ENCODE measurements at places on chromosomes 11 and 22.

DNA sequence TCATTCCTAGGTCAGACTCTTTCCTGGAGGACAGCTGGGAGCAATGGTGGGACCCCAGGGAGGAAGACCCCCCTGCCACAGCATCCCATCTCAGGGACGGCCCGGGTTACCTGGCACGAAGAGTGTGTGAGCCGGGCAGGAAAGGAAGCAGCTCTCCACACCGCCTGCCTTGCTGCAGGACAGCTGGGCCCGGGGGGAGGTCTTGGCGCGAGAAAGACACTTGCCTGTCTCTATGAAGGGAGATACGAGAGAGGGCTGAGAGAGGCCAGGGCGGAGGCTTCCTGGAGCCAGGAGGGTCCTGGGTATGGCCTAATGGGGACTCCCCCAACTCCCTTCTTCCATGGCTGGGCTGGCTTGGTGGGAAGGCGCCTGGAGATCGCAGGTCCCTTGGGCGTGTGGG is 36.1 kb upstream of the TTLL12 start:
- no peak for DNase-seq

GRCh38 chr11:62547691-62548281 is 1.2 kb upstream of the AHNAK start:
- DNase-seq = no peak

GRCh38 chr11:69352166-69352565 is 58.2 kb downstream of the MYEOV start:
- no peak for DNase-seq

GRCh38 chr11:1773994-1774550 is 10.3 kb upstream of the CTSD start:
- DNase-seq = no peak

DNA sequence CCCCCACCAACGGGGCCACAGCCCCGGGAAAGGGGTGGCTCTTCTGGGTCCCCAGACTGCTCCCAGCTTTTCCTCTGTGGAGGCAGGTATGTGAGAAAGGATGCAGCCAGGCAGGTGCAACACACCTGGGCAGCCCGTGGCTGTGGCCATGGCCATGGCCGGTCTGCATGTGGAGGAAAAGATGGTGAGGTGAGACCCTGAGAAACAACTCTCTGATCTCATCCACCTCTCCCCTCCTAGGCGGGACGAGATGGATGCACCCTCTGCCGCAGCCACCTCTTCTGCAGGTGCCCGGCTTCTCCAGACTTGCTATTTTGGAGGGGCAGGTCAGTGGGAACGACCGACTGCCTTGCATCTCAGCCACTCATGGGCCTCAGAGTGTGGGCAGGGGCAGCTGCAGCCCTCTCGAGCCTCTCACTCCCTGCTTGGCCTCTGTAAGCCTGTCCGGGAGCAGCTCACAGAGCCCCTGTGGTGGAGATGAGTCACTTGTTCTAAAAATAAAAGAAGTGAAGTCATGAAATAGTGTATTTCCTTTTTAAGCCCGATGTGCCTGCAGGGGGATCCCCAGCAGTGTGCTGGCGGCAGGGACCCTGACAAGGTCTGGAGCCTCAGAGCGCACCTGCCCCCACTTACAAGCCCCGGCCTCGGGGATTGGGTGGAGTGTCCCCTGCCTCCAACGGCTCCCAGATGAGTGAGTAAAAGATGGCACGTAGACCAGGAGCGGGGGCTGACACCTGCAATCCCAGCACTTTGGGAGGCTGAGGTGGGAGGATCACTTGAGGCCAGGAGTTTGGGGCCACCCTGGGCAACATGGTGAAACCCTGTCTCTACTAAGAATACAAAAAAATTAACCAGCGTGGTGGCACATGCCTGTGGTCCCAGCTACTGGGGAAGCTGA is 10.7 kb downstream of the SMIM38 start:
- no peak for DNase-seq

DNA sequence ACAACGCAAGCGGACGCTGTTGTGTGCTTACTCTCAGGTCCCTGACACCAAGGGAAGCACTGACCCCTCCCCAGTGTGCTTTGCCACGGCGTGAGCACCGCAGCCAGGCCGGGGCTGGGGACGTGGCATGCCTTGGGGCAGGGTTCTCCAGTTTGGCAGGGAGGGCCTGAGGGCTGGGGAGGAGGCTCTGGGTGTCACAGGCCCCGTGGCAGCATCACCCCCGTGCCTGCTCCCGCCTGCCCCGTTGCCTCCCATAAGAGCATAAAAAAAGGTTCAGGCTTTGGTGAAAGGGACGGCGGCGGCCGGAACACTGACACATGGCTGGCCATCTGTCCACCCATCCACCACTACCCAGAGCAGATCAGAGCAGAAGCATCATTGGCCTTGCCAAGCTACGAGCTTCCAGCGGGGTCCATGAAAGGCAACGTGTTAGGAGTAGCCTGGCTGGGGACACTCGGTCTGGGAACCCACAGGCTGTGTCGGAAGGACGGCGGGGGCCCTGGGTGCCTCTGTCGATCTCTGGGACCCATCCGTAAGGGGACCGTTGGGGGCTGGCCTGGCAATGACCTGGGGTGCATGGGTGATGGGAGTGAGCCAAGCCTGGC is 183.0 kb downstream of the IGLL1 start:
- DNase-seq = no peak

- no peak for DNase-seq
These were observed 16.2 kb upstream of the EIF4G2 start for GRCh38 chr11:10824888-10825287.

DNA sequence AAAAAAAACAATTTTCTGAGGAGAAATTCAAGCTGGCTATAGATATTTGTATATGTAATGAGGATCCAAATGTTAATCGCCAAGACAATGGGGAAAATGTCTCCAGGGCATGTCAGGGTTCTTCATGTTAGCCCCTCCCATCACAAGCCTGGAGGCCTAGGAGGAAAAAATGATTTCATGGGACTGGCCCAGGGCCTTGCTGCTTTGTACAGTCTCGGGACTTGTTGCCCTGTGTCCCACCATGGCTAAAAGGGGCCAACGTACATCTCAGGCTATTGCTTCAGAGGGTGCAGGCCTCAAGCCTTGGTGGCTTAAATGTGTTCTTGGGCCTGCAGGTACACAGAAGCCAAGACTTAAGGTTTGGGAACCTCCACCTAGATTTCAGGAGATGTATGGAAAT is 62.1 kb upstream of the SLC5A12 start:
- DNase-seq = no peak

GRCh38 chr11:64331569-64332371 is 8.2 kb upstream of the CCDC88B start:
- DNase-seq = no peak

DNA sequence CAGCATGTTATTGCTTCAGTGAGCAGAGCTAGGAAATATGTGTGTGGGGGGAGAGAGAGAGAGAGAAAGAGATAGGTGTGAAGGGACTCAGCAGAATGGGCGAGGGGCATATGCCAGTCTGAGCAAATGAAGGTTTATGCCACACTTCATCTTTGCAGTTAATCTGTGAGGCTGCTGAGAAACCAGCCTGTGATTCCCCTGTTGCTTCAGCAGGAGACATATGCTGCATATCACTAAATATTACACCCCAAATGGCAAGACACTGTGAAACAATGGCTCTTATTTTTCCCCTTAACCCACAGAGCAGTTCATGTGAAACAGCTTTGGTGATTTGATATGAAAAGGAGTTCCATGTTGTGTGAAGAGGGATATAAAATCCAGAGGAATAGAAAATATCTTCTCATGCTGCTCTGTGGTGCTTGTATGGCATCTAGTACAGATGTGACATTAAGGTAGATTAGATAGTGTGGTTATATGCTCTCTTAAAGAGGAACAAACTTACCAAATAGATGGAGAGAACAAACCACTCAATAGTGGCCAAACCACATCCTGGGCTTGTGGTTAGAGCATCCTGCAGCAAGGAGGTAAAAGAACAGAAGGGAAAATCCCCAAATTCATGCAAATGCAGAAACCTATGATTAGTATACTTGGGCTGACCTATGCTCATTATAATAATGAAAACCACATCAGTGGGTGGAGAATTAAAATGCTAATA is 864.2 kb downstream of the FAM181B start:
- DNase-seq = peak; percentile 34

GRCh38 chr11:12731841-12732336 is 57.7 kb downstream of the TEAD1 start:
- DNase-seq = no peak

- DNase-seq = no peak
These were observed 11.4 kb downstream of the MPEG1 start for GRCh38 chr11:59201353-59201752.

GRCh38 chr11:34363363-34364084 is 5.7 kb upstream of the ABTB2 start:
- no peak for DNase-seq

- no peak for DNase-seq
These were observed 7.1 kb downstream of the YWHAH start for GRCh38 chr22:31951194-31952093.

DNA sequence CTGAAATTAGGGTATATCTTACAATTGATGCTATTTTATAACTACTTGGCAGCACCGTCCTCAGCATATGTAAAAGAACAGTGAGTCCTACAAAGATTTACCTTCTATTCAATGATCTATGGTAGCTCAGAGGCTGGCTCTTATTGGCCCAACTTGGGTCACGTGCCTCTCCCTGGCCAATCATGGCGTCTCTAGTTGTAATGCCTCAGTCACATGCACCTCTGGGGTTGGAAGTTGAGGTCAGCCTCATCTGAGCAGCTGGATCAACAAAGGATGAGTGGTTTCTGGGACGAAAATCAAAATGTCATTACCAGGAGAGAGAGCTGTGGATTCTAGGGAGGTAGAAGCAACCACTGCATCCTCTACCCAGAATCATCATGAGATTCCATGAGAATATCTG is 22.9 kb upstream of the ASPHD2 start:
- no peak for DNase-seq

GRCh38 chr11:23727794-23728193 is 769.1 kb upstream of the LUZP2 start:
- DNase-seq = no peak

GRCh38 chr11:110286298-110287040 is 9.9 kb downstream of the RDX start:
- DNase-seq = no peak

DNA sequence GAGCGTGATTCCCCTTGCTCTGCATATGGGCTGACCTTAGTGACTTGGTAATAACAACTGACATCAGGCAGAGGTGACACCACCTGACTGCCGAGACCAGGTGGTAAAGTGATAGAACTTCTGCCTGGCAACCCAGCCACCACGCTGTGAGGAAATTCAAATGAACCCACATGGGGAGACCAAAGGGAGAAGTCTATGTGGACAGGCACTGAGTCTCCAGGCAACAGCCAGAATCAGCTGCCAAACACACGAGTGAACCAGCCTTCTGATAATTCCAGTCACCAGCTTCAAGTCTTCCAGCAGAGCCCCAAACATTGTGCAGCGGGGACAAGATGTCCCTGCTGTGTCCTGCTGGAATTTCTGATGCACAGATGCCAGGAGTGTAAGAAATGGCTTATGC is 29.7 kb downstream of the SPATA19 start:
- no peak for DNase-seq

- DNase-seq = no peak
These were observed 33.5 kb upstream of the CD44 start for GRCh38 chr11:35105319-35106079.

DNA sequence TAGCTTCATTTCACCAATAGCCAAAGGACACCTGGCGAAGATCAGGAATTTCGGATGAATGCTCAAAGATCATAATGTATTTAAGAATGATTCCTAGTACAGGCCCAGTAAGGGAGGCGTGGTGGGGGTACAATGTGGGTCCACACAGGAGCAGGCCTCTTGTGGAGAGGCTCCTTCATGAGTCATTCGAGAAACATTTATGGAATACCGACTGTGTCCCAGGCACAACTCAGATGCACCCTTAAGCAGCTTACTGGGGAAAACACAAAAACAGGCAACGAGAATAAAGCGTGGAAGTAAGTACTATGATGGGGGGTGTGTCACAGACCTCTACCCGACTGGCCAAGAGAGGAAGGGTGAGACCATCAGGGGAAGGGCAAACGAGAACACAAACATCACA is 44.5 kb downstream of the SMCO4 start:
- no peak for DNase-seq

DNA sequence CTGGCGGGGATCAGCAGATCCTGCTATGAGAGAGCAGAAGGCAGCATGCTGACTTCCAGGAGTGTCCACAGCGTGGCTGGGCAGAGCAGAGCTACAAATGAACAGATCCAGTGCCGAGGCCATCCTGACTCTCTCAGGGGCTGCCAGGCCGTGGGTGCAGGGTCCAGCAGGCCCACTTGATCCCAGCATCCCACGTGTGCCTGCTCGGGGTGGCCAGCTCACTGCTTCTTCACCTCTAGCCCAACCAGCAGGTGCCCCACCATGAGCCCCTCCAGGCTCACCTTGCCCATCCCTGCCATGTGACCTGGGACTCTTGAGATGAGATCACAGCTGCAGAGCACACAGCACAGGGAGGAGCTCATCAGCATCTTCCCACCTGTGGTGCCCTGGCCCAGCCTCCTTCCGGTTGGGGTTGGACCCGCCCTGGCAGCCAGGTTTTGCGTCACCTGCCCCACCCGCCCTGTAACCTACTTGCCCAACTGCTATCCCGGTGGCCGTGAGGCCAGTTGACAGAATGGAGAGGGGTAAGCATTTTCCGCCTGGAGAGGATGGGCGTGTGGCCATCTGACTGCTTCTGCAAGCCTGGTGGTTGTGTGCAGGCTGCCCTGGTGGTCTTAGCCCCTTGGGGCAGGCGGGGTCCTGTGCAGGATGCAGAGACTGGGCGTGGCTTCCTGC is 11.0 kb downstream of the TANGO2 start:
- DNase-seq = no peak

GRCh38 chr11:38517991-38518390 is 1920.0 kb upstream of the RAG2 start:
- no peak for DNase-seq

- no peak for DNase-seq
These were observed 49.3 kb downstream of the ME3 start for GRCh38 chr11:86623041-86623621.

GRCh38 chr11:132088551-132088950 is 718.1 kb downstream of the NTM start:
- no peak for DNase-seq

DNA sequence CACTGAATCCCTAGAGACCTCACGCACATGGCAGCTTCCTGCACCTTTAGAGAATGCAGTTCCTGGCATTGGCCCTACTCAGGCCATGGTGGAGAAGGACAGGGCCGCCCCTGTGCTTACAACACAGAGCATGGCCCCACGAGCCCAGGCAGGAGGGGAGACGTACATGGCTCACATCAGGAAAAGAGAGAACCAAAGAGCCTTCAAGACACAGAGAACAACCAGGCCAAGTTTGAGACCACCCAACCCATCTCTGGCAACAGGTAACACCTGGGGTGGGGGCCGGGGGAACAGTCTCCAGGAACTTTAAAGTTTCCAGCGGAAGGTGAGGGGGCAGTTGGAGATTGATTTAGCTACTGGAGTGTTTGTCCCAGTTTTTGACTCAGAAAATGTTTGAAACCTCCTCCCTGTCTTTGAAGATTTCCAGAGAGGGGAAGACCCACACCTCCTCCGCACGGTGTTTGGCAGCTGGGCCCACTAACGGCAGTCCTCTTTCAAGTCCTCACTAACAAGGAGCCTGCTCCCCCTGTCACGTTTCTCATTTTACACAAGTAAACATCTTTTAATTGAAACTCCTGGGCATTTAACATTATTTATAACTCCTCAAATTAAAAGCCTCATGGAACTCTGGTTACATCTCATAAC is 1423.8 kb downstream of the TBC1D22A start:
- DNase-seq = no peak
